Kidney tubule cell (primary cell): ENCODE measurements at places on chromosomes 2 and 18.
A peak's percentile ranks its signal among the peaks of the same experiment; 100 is the strongest.

DNA sequence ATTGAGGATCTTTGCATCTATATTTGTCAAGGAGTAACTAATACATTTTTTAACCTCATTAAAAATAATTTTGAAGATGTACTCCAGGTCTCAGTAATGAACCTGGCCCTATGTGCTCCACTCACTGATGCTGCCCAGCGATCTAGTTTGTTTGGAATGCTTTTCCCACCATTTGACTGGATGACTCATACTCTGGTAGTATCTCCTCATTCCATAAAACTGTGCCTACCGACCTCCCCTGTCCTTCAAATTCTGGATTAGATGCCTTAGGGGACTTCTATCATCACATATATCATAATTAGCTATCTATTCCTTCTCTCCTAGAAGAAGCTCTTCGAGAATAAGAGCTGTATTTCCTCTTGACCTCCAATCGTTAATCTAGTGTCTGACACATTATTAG, 83.8 kb downstream of the FAM117B start:
- DNase-seq: peak; percentile 76

DNA sequence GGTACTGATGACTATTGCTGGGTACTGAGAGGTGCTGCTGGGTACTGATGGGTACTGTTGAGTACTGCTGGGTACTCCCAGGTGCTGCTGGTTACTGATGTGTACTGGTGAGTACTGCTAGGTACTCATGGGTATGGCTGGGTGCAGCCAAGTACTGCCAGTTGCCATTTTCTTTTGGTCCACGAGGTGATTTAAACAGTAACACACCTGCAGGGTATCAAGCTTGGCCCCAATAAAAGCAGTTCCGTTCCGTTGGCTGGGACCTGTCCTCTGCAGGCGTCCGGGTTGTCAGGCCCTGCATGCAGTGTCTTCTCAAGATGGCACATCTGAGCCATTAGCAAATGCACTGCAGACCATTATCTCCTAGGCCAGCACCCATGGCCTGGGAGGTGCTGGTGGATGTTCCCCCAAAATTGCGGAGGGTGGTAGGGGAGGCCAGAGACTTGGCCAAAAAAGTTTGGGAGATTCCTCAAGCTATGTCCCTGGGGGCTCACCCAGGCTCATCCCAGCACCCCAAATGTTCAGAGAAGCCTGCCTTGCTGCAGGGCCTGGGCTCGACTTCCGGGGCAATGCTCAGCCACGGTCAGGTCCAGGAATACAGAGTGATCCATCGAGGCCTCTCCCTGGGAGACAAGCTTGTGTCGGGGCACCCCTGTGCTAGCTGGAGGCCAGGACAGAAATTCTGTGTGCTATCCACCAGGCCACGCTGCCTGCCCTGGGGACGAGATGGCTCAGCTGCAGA, 165.2 kb downstream of the TWIST2 start:
- no peak for DNase-seq

GRCh38 chr2:228987441-228988155, 283.5 kb downstream of the PID1 start:
- no peak for DNase-seq

DNA sequence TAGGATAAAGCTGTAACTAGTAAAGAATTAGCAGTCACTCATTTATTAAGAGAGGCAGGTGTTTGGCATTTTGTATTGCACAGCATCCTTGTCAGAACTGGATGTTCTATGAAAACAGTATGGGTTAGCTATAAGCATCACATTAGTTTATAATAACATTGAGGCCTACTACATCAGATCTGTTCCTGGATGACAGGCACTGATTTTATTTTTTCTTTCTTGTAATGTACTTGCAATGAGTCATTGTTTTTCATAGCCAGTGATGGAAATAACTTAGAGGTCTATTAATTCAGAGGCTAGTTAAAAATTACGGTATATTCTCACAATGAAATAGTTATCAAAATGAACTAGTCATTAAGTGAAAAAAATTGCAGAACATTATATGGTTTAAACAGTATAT, 13.0 kb upstream of the RMDN2 start:
- peak; percentile 49 for DNase-seq

- peak; percentile 57 for DNase-seq
Observed at GRCh38 chr2:214807653-214808052, 1.8 kb downstream of the BARD1 start.

- no peak for DNase-seq
Observed at GRCh38 chr2:240136671-240137292, 677 bp upstream of the COPS9 start.

DNA sequence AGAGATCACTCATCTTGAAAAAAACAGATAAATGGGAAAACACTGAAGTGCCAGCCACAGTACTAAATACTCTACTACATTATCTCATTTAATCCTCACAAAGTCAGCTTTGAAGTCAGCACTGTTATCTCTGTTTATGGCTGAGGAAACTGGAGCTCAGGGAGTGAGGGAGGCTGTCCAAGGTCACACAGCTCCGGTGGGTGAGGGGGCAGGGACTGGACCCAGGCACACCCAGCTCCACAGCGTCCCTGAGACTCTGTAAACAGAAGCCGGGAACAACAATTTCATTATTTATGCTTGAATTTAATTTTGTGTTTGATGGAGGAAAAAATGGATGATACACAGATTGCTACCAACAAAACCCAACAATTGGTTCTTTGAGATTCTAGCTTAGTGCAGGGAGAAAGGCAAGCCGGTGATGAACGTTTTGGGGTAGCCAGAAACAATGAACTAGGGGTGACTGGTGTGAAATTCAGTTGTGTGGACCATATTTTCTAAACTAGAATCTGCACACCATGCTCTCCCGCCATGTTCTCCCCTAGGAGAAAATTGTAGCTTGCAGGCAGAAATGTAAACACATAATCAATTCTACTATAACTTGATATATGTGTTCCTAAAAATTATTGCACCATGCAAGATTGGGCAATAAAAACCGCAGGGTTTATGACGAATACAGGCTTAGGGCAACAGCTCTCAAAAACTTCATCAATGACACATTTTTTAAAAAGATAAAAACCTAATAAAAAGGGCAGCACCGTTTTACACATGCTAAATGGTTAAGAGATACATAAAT, at the start of gene GREB1:
Gene GREB1 (plus strand): TSS at position 768 of the 793 bp plus-strand sequence. CDS start 22,570 bp downstream, outside the sequence.
- no peak for DNase-seq

DNA sequence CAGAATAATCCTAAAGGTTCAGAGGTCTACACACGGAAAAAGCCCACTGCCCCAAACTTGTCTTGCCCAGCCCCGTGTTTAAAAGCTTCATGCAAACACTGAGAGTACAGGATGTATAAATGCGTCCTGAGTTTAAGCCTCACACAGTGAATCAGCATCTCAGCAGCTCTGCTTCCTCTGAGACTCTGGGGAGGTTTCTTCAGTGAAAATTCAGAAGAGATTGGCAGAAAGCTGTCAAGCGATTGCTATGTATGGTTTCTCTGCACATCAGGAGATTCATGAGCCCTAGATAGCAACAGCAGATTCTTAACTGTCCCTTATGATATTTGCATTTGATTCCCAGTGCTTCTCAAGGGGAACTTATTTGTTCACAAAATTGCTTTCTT, 27.1 kb downstream of the CRACDL start:
- peak; percentile 4 for DNase-seq
